ENCODE measurements at places on chromosomes 2 and 18. TPM values are rescaled to one million over a fixed set of nuclear protein-coding genes. Genes with fewer than 3 reads are reported as not detected.

STAT4 gene
- 0.46 TPM for total RNA-seq

PUM2 gene
- total RNA-seq, result 83.7 TPM

PID1 gene
- total RNA-seq, result not detected

MARCO gene
- not detected for total RNA-seq

MBP gene
- 4.0 TPM for total RNA-seq

NAT8 gene
- not detected for total RNA-seq

GALNT13 gene
- total RNA-seq, result not detected

NUP35 gene
- 22.1 TPM for total RNA-seq

G6PC2 gene
- not detected for total RNA-seq

DOK1 gene
- 14.3 TPM for total RNA-seq

C1GALT1C1L gene
- total RNA-seq, result 0.74 TPM

RSAD2 gene
- total RNA-seq, result 0.09 TPM

WIPF1 gene
- 44.2 TPM for total RNA-seq
